Uterus (tissue), 4 donors: ENCODE measurements at places on chromosomes 2 and 18.

DNA sequence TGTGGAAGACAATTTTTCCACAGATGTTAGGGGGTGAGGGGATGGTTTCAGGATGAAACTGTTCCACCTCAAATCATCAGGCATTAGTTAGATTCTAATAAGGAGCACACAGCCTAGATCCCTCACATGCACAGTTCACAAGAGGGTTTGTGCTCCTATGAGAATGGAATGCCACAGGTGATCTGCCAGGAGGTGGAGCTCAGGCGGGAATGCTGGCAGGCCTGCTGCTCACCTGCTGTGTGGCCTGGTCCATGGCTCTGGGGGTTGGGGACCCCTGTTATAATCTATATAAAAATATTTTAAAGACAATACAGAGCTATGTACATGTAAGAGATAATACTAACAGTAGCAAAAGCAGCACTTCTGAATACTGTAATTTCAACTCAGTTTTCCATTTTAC lies 19.2 kb downstream of the CWC22 start:
- DNase-seq, result no peak

GRCh38 chr2:128696421-128696820 lies 377.8 kb upstream of the HS6ST1 start:
- no peak for DNase-seq

- no peak for DNase-seq
Observed at GRCh38 chr2:86634352-86634751, 10.7 kb upstream of the RNF103 start.

- no peak for DNase-seq
Observed at GRCh38 chr2:47457268-47457667, 54.3 kb downstream of the MSH2 start.

DNA sequence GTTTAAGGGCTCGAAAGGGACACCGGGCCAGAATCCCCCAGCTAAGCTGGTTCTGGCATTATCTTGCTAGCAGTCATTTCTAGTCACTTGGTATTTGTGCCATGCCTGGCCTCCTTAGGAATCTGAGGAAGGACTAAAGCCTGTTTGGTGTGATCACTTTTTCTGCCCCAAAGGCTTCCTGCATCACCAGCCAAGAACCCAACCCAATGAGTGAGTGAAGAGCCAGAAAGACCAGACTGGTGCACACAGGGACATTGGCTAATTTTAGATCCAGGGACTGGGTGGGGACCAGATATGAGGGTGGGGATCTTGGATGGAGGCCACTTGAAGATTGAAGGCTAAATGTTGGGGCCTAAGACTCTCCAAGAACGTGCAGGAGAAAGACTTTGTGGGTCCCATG lies 411.9 kb upstream of the TNP1 start:
- DNase-seq, result no peak

DNA sequence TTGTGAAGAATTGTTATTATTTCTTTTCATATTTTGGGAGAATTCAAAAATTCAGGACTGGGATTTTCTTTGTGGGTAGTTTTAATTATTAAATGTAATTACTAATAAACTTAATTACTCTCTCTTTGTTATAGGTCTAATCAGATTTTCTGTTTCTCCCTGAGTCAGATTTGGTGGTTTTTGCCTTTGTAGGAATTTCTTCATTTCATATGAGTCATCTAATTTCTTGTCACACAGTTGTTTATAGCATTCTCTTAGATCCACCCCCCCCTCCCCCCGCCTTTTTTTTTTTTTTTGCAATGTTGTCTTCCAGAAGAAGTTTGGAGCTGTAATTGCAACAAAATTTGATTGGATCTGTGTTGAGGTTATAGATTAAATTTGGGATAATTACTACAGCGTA lies 26.0 kb upstream of the GALR1 start:
- no peak for DNase-seq

DNA sequence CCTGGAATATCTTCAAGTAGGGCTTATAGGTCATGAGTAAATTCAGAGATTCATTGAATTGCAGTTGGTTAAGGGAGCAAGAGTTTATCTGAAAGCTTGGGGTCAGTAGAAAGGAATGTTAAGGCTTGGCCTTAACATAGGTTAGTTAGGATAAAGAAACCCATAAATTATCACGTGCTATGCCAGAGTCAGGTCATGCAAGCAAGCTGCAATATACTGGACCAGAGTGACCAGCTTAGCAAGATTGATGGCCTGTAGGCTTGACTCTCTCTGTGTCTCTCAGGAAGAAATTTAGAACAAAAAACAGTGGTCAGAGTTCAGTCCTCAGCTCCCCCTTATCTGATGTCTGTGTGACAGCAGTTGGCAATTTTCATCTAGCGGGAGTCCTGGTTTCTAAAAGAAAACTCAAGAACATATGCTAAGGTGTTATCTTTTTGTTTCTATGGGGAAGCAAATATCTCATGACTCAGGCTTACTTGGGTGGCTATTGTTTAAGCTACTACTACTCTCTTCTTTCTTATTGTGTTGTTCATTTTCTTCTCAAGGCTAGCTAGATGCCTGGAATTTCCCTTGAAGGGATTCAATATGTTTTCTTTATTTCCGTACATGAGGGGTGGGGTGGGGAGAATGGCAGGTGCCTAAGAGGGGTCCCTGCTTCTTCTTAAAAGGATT lies 28.7 kb upstream of the MARCO start:
- DNase-seq, result no peak

DNA sequence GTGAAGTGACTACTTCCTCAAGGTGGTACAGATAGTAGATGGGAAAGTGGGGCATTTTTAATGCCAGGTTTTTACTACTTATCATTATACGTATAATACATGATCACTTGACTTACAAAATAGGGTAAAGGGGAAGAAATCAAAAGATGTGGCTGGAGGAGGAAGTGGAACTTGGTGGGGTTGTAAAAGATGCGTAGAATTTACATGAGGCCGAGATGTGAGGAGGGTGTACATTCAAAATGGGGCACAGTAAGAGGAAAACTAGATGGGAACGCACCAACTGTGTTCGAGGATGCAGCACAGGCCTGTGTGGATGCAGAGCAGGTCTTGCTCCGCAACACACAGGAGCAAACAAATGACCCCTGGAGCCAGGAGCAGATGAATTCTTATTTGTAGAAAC lies 403.3 kb downstream of the TXNL1 start:
- no peak for DNase-seq

DNA sequence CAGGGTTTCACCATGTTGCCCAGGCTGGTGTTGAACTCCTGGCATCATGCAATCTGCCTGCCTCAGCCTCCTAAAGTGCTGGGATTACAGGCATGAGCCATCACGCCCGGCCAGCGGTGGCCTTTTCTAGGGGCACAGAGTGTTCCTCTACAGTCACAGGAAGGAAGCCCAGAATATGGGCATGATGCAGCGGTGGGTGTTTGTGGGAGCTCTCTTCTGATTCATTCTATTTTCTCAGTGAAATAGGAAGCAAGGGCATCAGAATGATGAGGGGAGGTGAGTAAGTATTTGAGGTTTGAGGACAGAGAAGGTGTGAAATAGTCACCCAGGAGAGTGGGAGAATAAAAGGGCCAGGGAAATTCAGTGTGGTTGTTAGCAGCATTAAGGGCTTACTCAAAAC lies 70.3 kb upstream of the PSME4 start:
- no peak for DNase-seq

GRCh38 chr2:68425503-68425902 lies 41.6 kb downstream of the FBXO48 start:
- DNase-seq, result no peak

DNA sequence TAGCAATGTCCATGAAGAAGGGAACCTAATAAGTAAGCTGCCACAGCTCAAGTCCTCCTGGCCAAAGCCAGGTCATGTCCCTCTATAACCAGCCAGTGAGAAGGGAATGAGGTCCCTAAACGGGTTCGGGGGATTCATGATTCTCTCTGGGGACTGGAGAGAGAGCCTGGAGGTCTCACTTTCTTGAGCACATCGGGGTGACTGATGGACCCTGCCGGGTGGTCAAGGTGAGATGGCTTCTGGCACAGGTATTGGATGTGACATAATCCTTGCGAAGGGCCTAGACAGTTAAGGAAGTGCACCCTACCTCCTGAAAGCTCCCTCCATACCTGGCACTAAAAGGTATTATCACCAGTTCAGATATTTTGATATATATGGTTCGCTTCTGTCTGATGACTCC lies 45.7 kb downstream of the HRH4 start:
- no peak for DNase-seq

DNA sequence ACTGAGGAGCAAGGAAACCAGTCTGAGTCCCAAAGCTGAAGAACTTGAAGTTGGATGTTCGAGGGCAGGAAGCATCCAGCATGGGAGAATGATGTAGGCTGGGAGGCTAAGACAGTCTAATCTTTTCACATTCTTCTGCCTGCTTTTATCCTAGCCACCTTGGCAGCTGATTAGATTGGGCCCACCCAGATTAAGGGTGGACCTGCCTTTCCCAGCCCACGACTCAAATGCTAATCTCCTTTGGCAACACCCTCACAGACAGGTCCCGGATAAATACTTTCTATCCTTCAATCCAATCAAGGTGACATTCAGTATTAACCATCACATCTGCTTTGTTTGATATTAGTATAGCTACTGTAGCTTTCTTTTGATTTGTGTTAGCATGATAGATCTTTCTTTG lies 27.1 kb downstream of the VRK2 start:
- DNase-seq, result no peak

DNA sequence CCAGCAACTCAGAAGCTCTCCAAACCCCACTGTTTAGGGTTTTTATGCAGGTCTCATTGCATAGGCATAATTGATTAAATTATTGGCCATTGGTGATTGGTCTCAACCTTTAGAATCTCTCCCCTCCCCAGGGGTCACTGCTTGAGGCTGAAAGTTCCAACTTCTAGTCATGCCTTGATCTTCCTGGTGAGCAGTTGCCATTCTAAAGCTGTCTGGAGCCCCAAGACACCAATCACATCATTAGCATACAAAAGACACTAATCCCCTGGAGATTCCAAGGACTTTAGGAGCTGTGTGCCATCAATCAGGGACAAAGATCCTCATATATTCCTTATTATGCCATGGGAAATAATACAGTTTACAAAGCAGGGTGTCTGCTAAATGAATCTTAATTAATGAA lies 863.4 kb upstream of the KLHL29 start:
- no peak for DNase-seq

GRCh38 chr2:206149330-206149729 lies 9.9 kb downstream of the NDUFS1 start:
- DNase-seq, result no peak

DNA sequence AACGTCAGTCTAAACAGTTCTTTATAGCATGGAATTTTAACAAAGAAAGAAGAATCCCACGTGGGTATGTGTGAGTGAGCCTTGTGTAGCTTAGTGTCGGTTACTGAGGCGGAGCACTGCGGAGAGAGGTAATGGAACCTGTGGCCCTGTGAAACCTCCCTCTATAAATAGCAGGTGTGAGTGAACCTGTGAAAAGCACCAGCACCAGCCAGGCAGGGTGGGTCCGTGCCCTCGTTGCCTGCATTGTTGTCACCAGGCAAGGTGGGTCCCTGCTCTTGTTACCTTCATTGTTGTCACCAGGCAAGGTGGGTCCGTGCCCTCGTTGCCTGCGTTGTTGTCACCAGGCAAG lies 4.7 kb downstream of the CTDP1 start:
- DNase-seq, result no peak

GRCh38 chr2:64666810-64667438 lies 13.2 kb upstream of the SERTAD2 start:
- DNase-seq, result no peak

- DNase-seq, result no peak
Observed at GRCh38 chr2:127596311-127597045, 49.5 kb upstream of the GPR17 start.

DNA sequence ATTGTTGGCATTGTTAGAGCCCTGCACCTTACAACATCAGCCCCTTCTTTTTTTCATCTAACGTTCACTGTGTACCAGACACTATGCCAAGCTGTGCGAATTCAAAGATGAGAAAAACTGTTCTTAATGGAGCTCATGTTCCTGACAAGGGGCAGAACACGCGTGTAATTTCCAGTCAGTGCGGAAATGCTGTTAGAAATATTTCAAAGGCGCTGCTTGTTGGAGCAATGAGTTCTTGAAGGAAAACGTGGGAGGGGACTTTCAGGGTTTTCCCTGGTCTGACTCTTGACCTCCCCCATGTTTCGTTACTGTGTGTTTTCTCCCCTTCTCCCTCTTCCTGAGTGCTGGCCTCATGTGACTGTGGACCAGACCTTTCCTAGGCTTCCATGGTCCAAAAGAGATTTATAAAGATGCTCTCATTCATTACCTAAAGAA lies 1.5 kb downstream of the MTHFD2 start:
- no peak for DNase-seq

GRCh38 chr2:155692856-155693255 lies 639.7 kb downstream of the NR4A2 start:
- DNase-seq, result no peak

GRCh38 chr2:10777111-10777841 lies 35.3 kb downstream of the PDIA6 start:
- no peak for DNase-seq
